ENCODE measurements at places on chromosomes 1 and 21. TPM values are rescaled to one million over a fixed set of nuclear protein-coding genes. Genes with fewer than 3 reads are reported as not detected.

DNA sequence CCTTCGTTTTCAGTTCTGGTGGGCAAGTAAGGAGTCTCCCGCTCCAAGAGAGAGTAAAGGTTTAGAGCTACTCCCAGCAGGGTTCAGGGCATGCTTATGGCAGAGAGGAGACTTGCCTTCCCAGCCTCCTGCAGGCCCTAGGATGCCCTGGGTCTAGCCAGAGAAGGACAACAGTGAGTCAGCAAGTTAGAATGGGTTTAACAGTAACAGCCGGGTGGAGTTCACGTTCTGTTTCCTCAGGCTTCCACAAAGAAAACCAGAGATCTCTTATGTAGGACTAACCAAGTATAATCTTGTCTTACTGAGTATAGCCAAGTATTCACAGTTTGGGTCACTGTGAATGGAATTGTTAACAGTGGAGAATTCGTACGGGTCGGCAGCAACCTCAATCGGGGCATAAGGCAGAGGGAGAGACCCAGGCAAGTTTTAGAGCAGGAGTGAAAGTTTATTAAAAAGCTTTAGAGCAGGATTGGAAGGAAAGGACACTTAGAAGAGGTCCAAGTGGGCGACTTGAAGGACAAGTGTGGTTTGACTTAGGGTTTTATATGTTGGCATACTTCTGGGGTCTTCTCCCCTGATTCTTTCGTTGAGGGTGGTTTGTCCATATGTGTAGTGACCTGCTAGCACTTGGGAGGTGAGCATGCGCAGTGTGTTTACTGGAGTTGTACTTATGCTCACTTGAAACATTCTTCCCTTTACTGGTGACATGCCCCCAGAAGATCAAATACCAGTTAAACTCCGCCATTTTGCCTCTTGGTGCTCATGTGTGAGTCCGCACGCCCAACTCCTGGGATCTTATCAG, 4.5 kb downstream of the OVAAL start:
- no peak for DNase-seq

- no peak for DNase-seq
Measured at GRCh38 chr1:89725011-89725370, 92.1 kb downstream of the LRRC8C start.

DNA sequence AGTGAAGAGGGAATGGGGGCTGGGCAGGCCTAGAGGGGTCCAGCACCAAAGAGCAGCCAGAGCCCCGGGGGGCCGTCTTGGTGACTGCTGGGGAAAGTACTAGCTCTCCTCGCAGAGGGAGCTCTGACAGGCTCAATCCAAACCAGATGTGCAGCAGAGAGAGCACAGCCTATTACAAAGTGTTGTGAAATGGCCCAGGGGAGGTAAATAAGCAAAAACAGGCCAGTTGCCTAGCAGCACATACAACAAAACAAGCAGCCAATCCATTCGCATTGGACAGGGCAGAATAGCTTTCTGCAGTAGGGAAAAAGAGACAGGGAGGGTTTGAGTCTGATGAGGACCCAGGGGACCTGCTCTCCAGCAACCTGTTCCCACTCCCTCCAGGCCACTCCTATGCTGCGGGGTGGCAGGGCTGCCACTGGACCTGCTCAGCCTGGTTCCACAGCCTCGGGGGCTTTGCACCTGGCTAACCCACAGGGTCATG, 239.6 kb upstream of the FGGY start:
- peak; percentile 80 for DNase-seq

DNA sequence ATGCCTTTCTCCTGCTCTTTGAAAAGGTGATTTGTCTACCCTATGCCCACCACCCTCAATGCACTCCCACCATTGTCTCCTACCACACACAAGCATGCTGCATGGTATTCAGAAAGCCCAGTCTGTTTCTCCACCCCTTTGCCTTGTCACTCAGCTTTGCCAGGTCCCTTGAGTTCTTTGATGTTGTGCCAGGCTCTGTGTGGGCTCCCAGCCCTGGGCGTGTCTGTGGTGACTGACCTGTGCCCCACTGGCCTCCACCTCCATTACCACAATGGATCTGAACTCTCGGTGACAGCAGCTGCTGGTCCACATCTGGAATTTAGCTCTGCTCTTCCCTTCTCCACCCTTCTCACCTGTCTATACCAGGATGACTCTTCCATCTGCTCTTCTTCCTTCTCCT, 34.9 kb downstream of the ATP2B4 start:
- no peak for DNase-seq

DNA sequence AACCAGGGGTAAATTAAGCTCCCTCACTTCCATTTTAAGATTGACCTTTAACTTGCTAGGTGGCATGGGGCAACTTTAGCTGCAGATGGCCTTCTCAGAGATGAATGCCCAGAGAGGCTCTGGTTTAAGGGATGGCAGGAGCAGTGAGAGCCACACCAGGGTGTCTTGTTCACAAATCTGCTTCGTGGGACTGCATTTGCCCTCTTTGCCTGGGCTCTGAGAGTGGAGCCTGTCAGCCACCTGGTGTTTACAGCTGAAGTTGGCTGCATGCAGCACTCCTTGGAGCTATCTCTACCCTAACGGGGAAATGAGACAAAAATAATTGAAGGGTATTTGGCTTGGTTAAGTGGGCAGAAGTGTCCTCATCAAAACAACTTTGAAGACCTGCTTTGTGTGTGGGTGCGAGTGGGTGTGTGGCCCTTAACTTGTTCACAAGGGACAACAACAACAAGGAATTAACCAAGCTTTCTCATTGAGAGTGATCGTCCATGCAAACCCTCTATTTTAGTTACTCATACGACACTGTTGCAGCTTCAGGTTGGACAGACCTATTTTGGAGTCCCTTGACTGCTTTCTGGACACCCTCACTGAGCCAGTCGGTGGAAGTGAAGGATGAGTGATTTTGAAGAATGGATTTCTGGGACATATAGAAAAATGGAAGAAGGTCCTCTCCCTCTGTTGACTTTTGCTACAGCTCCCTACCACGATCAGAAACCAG, 29.8 kb downstream of the PGM1 start:
- no peak for DNase-seq

DNA sequence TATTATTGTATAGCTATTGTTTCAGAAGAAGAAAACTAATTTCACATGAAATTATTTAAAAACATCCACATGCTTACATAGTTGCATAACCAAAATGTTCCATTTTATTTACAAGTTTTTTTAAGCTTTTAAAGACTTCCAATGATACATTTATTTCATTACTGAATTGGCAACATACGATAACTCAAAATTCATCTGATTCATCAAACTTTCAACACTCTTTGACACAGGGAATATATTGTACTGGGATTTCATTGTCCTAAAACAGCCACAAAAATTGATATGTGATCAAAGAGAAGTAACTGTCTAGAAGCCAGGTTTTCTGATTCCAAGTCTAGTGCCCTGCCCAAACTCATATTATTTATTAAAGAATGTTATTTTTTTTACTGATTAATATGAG, 131.4 kb upstream of the USP24 start:
- no peak for DNase-seq

DNA sequence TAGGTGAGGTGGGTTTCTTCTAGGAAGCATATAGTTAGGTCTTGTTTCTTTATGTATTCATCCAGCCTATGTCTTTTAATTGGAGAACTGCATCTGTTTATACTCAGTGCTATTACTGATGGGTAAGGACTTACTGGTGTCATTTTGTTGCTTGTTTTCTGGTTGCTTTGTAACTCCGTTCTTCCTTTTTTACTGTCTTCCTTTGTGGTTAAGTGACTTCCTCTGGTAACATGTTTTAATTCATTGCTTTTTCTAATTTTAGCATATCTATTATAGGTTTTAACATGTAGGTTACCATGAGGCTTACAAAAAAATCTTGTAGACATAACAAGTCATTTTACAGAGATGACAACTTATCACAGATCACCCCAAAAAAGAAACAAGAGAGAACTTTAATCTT, 160.8 kb downstream of the VAV3 start:
- DNase-seq: no peak

DNA sequence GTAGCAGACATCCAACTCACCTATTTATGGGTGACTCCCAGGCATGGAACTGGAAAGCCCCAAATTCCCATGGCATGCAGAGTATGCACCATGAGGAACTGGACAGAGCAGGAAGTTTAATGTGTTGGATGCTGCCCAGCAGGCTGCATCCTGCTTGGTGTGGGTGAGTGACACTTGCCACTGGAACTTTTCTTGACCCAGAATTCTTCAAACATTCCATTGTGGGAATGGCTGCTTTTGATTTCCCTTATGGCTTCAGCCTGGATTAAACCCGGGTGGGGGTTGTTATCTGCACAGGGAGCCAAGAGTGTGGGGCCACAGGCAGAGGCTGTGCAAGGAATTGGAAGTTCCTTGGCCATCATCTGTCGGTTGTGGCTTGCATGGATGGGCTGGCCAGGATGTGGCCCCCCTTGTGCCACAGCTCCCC, 26.9 kb upstream of the BACE2 start:
- no peak for DNase-seq

DNA sequence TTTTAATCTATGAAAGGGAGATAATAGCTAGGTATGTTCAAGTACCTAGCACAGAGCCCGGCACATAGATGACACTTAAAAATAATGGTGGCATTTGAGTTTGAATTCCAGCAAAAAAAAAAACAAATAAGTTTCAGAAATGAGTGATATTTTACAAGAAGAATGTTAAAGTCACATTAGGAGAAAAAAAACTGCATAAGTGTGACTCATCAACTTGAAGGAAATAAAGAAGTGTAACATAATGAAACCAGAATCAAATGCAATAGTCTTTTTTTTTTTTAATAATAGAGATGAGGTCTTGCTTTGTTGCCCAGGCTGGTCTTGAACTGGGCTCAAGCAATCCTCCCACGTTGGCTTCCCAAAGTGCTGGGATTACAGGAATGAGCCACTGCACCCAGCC, 17.1 kb downstream of the DNASE2B start:
- no peak for DNase-seq

DNA sequence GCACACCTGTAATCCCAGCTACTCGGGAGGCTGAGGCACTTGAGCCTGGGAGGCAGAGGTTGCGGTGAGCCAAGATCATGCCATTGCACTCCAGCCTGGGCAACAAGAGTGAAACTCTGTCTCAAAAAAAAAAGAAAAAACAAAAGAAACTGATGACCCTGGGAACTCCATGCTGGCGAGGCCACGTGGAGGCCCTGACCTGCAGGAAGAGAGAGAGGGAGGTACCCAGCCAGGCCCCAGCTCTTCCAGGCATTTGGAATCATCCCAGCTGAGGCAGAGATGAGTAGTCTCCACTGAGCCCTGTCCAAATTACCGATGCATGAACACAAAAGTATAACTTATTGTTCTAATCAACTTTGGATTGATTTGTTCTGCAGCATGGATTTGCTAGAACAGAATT, 132.0 kb upstream of the ZBTB40 start:
- no peak for DNase-seq

DNA sequence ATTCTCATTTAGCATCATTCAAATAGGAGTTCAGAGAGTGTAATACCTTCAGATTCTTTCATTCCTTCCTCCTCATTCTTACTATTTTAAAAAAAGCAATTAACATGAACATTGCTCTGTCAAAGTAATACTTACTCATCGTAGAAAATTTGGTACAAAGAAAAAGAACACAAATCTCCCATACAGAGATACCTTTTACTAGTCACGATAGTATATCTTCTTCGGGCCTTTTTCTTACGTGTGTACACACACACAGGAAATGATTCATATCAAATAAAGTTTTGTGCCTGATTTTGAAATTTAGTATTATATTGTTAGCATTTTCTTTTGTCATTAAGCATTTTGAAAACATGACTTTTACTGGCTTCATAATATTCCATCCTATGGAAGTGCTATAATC, 52.9 kb downstream of the NCF2 start:
- no peak for DNase-seq

- DNase-seq: peak; percentile 63
Measured at GRCh38 chr1:51189421-51190073, 46.5 kb upstream of the RNF11 start.

- peak; percentile 11 for DNase-seq
Measured at GRCh38 chr1:25103164-25103795, 129.0 kb downstream of the SYF2 start.

GRCh38 chr1:38558500-38559445, 300.8 kb downstream of the RRAGC start:
- DNase-seq: no peak

GRCh38 chr21:17396948-17397347, 115.9 kb upstream of the CXADR start:
- DNase-seq: no peak

DNA sequence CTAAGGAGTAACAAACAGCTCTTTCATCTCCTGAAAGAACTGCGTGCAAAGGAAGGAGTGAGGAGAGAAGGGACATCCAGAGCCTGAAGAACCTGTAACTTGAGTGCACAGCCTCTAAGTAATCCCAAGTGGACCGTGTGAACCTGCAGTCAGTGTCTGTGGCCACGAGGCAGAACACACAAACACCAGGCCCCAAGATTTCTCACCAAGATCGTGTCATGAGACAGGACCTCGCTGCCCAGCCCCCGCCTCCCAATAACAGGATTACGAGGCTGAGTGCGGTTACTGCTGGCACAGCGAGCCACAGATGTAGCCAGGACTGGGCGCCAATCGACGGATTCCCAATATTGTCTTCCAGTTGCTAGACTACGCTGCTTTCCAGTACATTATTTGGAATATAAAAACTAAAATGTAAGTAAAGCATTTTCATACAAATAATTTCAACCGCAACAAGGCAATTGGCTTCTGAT, 101.3 kb upstream of the SLC25A33 start:
- DNase-seq: no peak

- no peak for DNase-seq
Measured at GRCh38 chr1:98668733-98669132, 7.2 kb downstream of the SNX7 start.

The ELOA gene
- 38.1 TPM for polyA plus RNA-seq

The AJAP1 gene
- 0.68 TPM for polyA plus RNA-seq

The ASCL5 gene
- 0.15 TPM for polyA plus RNA-seq

The IVL gene
- 0.23 TPM for polyA plus RNA-seq

The RGS18 gene
- polyA plus RNA-seq: 1.8 TPM

The NBPF4 gene
- polyA plus RNA-seq: not detected

The HSD11B1 gene
- polyA plus RNA-seq: not detected

The AMPD1 gene
- polyA plus RNA-seq: not detected

The OR2T11 gene
- polyA plus RNA-seq: not detected
